Cortex of kidney (tissue), 1 donor: ENCODE measurements at places on chromosomes 11 and 22.

DNA sequence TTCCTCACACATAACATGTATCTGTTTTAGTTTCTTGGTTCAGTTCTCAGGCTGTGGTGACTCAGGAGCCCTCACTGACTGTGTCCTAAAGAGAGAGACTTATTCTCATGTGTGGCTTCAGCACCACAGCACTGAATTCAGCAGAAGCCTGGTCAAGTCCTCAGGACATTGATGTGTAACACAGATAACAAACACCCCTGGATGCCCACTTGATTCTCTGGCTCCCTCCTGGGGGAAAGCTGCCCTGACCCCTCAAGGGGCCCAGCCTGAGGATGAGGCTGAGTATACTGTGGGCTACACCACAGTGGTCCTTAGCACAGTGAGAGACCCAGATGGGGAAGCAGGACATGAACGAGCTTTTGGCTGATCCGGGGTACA is 87.2 kb upstream of the VPREB1 start:
- no peak for DNase-seq

GRCh38 chr11:65927904-65928397 is 8.7 kb downstream of the DRAP1 start:
- DNase-seq, result no peak

- no peak for DNase-seq
Observed at GRCh38 chr22:32971276-32971675, 86.9 kb downstream of the SYN3 start.

DNA sequence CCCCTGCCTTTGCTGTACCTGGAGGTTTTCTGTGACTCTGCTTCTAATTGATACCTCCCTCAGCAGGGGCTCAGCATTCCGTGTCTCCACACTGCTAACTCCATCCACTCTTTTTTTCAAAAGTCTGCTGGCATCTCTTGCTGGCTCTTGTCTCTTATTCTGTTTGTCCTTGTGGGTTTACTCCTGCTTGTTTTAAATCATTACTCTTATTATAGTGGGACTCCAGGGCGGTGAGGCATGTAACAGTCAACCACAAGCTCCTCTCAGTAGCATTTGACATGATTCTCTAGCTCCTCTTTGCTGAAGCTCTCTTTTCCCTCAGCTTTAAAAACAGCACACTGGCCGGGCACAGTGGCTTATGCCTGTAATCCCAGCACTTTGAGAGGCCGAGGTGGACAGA is 260.2 kb upstream of the NARS2 start:
- no peak for DNase-seq
